Frontal cortex (tissue), 4 donors: ENCODE measurements at places on chromosomes 1 and 21. TPM values are rescaled to one million over a fixed set of nuclear protein-coding genes. Genes with fewer than 3 reads are reported as not detected.

Gene SPATA1
- 1.2 TPM for total RNA-seq

- DNase-seq: no peak
Observed at GRCh38 chr1:64851664-64852063, 106.8 kb downstream of the RAVER2 start.

- DNase-seq: no peak
Observed at GRCh38 chr1:154456631-154457030, 45.4 kb upstream of the TDRD10 start.

Gene AKNAD1
- total RNA-seq: 5.3 TPM

DNA sequence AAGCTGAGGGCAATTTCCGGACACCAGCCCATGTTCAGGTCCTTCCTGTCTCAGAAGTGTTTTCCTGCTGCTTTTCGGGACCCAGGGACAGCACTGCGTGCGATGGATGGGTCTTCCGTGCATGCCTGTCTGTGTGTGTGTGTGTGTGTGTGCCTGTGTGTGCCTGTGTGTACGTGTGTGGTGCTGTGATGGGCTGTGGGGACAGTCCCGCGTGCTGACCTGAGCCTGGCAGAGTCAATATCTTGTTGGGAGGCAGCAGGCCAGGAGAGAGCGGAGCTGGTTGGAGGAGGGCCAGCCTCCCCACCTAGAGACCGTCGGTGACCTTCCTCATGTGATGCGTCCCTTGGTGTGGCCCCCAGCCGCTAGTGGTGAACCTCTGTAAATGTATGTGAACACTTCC lies 13.7 kb downstream of the SKI start:
- no peak for DNase-seq

DNA sequence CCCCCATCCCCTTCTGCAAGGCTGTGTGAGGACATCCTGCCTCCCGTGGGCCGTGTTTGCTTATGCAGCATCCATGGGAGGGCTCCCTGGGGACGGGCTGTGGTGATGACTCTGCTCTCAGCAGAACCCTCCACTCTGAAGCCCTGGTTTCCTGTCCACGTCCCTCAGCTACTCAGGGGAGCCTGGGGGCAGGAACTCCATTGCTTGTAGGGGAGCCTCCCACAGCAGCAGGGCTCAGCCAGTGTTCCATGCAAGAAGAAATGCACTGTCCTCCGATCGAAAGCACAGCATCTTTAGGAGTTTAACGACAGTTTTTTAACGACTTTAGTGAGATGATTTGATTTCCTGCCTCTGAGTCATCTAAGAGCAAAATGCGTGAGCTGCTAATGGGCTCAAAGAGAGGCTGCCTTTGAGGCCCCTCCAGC lies 8.3 kb upstream of the KCNAB2 start:
- no peak for DNase-seq

DNA sequence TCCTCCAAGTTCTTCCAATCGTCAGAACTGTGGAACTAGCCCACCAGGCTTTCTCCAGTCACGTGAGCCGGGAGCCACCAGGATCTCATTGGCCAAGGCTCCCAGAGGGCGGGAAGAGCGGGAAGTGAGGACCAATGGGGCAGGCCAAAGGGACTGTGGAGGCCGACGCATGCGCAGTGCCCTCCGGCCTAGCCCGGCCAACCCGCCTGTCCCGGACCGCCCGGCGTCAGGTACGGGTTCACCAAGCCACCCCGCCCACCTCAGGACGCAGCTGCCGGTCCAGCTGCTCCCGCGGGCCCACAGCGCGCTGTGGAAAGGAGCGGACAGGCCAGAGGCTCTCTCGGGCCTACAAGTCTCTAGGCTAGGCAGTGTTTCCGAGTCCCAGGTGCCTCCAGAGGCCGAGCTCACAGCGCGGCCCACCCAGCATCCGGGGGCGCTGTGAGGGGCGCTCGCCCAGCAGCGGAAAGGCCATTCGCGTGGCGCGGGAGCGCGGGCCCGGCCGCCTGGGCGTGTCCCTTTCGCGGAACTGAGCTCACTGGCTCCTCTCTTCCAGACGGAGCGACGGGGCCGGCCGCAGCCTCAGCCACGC lies 10.9 kb downstream of the OR14I1 start:
- no peak for DNase-seq

DNA sequence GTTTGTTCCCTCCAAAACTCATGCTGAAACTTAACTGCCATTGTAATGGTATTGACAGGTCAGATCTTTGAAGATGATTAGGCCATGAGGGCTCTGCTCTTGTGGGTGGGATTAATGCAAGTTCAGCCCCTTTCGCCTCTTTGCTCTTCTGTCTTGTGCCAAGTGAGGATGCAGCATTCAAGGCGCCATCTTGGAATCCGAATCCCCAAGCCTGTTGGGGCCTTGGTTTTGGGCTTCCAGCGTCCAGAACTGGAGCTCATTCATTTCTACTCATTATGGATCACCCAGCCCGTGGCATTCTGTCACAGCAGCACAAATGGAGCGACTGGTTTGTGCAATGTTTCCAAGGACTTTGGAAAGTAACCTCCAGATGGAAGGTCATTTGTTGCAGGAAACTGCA lies 5.6 kb downstream of the TTC34 start:
- DNase-seq: no peak

- DNase-seq: no peak
Observed at GRCh38 chr1:219792337-219793021, 135.9 kb downstream of the SLC30A10 start.

- no peak for DNase-seq
Observed at GRCh38 chr1:7487766-7488474, 283.2 kb upstream of the VAMP3 start.

GRCh38 chr1:36871146-36871971 lies 163.0 kb downstream of the GRIK3 start:
- DNase-seq: peak; percentile 37

- DNase-seq: no peak
Observed at GRCh38 chr1:77986810-77987209, 7.9 kb upstream of the FUBP1 start.

Gene ENAH
- total RNA-seq: 48.5 TPM

DNA sequence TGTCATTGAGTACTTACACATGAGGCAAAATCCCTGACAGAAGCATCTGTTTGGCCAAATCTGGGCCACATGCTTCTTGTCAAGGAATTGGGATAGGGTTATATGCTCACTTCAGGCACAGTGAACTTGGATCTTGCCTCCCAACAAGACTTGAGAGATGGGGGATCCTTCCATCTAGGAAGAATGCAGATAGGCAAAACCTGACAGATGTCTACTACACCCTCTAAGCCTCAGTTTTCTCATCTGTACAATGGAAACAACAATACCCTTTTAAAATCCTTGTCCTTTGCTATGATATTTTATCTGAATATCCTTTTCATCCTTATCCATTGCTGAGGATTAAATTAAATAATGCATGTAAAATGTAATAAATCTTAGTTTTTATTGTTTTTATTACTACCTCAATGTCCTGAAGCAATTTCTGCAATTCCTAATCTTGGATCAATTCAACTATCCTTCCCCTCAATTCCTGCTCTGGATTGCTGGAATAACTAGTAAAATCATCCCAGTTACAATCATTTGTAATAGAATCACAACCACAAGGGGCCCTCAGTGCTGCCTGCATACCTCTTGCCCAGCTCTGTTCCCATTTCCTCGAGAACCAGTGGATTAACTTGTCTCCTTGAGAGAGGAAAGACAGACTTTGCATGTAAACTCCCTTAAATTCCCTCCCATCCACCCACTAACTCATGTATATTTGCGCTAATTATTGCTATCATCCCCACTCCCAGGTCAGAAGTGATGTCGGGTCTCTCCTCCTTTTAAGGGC lies 8.1 kb upstream of the XPR1 start:
- no peak for DNase-seq

GRCh38 chr1:93171549-93172034 lies 8.6 kb downstream of the TMED5 start:
- no peak for DNase-seq

- no peak for DNase-seq
Observed at GRCh38 chr1:212490276-212490675, 57.6 kb downstream of the NENF start.

Gene KDF1
- total RNA-seq: not detected

Gene GNAI3
- total RNA-seq: 16.3 TPM

DNA sequence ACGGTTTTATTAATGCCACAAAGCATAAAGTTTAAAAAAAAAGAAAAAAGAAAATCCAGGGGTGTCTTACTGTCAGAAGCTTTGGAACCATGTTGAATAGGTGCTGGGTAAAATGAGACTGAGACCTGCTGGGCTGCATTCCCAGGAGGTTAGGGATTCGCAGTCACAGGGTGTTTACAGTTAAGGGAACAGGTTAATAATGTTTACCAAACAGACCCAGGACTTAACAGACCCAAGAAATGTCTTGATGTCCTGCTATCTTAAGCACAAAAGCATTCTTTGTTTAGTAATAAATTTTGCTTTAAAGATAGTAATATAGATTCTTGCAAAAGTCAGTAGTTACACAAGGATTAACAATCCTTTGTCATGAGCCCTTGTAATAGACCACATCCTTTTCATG lies 54.7 kb downstream of the OLFML3 start:
- no peak for DNase-seq

DNA sequence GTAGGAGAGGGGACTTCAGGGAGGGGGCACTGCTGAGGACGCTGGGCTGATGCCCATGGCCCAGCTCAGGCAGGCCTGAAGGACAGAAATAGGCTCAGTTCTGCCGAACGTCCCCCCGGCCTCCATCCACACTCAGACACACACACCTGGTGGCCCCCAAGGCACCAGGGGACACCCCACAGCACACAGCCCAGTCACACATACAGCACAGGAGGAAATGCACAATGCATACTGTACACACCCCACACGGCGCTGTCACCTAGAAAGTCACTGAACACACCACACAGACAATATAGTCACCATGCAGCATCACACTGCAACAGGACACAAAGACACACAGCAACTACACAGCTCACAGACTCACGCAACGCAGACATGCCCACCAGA lies 562 bp downstream of the SYTL1 start:
- DNase-seq: no peak

- no peak for DNase-seq
Observed at GRCh38 chr1:28456078-28456477, 49.8 kb upstream of the RCC1 start.

Gene TTC39A
- 1.2 TPM for total RNA-seq

DNA sequence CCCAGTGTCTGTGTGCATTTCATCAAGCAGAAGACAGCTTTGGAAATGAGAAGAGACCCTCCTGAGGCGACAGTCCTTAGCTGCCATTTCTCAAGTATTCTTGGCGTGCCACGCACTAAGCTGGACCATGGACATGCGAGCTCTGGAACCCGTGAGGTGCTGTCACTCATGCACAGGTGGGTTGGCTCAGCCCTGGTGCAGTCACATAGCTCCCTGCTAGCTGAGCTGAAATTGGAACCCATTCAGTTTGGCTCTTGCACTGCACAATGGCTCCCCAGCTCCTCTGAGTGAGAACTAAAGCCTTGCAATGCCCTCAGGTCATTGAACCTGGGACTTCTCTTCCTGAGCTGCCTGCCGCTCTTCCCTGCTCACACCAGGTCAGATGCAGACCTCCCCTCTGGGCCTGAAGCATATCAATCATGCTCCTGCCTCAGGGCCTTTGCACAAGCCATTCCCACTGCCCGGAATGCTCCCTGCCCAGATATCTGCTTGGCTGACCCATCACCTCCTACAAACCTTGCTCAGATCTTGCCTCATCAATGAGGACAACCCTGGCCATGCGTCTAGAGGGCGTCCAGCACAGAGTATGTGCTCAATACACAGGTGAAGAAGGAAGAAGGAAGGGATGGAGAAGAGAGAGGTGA lies 6.3 kb upstream of the SRARP start:
- DNase-seq: no peak

GRCh38 chr21:15741510-15741909 lies 11.7 kb downstream of the USP25 start:
- DNase-seq: no peak

DNA sequence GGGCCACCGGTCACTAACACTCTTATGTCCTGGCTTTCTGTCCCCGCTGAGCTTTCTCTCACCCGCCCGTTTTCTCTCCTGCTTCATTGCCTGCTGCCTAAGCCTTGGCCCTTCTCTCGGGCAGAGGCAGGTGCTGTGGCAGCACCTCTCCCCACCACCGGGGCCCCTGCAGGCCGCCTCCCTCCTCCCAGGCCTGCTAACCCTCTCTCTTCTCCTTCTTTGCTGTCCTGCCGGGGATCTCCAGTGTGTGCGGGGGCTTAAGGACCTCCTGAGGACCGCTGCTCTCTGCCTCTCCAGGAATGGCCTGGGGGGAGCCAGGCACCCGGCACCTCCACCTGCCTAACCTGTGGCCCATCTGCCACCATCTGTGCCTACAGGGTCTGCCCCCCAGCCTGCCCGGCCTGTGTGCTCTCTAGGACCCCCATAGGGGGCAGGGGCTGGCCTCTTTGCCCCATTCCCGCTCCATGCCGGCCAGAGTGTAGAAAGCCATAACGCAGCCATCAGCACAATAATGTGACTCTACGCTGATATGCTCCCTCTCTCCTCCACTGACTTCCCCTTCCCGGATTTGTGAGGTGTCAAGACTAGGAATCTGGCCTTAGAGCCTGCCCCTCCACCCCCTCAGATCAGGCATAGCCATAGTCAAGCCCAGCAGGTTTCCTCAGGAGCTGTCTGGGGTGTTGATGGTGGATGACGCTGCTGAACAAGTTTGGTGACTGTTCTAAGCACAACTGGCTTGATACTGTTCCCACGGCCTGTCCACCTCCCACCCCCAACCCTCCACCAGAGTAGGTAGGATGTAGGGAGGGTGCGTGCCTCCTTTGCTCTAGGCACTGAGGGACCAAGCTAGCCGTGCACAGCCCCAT lies 6.1 kb upstream of the SFN start:
- DNase-seq: no peak

Gene LYPLA2
- total RNA-seq: 27.7 TPM

DNA sequence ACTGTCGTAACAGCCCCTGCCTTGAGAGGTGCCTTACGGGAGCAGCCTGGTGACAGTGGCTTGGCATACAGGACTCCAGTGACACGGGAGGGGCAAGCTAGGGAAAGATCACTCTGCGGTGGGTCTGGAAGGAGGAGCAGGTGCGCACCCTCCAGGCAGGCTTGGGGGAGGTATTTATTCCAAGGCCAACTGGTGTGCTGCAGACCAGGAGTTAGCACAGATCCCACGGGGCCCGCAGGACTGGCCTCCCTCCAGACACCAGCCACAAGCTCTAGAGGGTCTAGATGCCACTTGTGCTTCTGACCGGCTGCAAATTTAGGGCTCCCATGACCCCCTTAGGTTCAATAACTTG lies 22.1 kb downstream of the PSEN2 start:
- DNase-seq: no peak

Gene BRDT
- not detected for total RNA-seq

GRCh38 chr21:41777951-41778815 lies 11.3 kb upstream of the RIPK4 start:
- DNase-seq: peak; percentile 82

Gene C1orf116
- not detected for total RNA-seq

Gene ZMYND12
- total RNA-seq: not detected

- DNase-seq: no peak
Observed at GRCh38 chr1:28582248-28582615, 9.8 kb upstream of the RAB42 start.

- no peak for DNase-seq
Observed at GRCh38 chr1:2569060-2569459, 12.9 kb downstream of the TNFRSF14 start.
